ENCODE measurements at places on chromosomes 7 and 10. TPM values are rescaled to one million over a fixed set of nuclear protein-coding genes. Genes with fewer than 3 reads are reported as not detected.
A peak's percentile ranks its signal among the peaks of the same experiment; 100 is the strongest.

DNA sequence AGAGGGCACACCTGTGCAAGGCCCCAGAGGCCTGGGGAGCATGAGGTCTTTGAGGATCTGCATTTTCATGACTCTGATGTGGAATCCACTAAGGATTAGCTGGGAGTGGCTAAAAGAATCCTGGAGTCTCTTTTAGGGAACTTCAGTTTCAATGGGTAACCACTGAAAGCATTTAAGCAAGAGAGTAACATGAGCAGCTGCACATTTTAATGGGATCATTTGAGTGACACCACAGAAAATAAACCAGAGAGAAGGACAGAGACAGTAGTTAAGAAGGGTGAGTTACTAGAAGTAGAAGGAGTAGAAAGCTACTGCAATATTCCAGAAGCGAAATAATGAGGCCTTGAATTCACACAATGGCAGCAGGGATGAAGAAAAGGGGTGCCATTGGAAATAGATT is 5.2 kb downstream of the GOT1 start:
- no peak overlapping the region for H3K4me3 ChIP-seq
- no peak overlapping the region for H3K27ac ChIP-seq
- H3K36me3 ChIP-seq = peaks cover 28% of the 10 kb centered on the region
- DNase-seq = no peak
- H3K4me1 ChIP-seq = peaks cover 10% of the 10 kb centered on the region

- peaks cover 100% of the 10 kb centered on the region for H3K36me3 ChIP-seq
- no peaks in the 10 kb centered on the region for H3K4me1 ChIP-seq
- no peak overlapping the region for H3K4me3 ChIP-seq
- no peak overlapping the region for H3K27ac ChIP-seq
Measured at GRCh38 chr10:6231146-6231545, 28.4 kb downstream of the PFKFB3 start.

- H3K36me3 ChIP-seq = peaks cover 35% of the 10 kb centered on the region
- no peak for DNase-seq
Measured at GRCh38 chr10:71747551-71748523, 25.5 kb downstream of the VSIR start.

GRCh38 chr10:114515298-114515914 is 111.1 kb upstream of the AFAP1L2 start:
- no peaks in the 10 kb centered on the region for H3K27me3 ChIP-seq
- DNase-seq = no peak
- H3K36me3 ChIP-seq = no peaks in the 10 kb centered on the region
- H3K4me3 ChIP-seq = no peak overlapping the region
- peak overlapping the region; percentile 58 for H3K27ac ChIP-seq
- peaks cover 67% of the 10 kb centered on the region for H3K4me1 ChIP-seq

Gene WDFY4
- 7.0 TPM for total RNA-seq

Gene AKR1C4
- total RNA-seq = not detected

Gene PON3
- total RNA-seq = 9.4 TPM

- no peak overlapping the region for H3K4me3 ChIP-seq
- H3K27ac ChIP-seq = no peak overlapping the region
- no peaks in the 10 kb centered on the region for H3K27me3 ChIP-seq
- peaks cover 4% of the 10 kb centered on the region for H3K4me1 ChIP-seq
Measured at GRCh38 chr7:116741625-116742316, 69.8 kb downstream of the MET start.

Gene CPN1
- total RNA-seq = not detected

GRCh38 chr10:72702868-72703581 is 11.1 kb downstream of the MCU start:
- peaks cover 13% of the 10 kb centered on the region for H3K4me1 ChIP-seq
- H3K4me3 ChIP-seq = no peak overlapping the region
- no peak for DNase-seq
- H3K27ac ChIP-seq = no peak overlapping the region

Gene ITPRID1
- 0.29 TPM for total RNA-seq

DNA sequence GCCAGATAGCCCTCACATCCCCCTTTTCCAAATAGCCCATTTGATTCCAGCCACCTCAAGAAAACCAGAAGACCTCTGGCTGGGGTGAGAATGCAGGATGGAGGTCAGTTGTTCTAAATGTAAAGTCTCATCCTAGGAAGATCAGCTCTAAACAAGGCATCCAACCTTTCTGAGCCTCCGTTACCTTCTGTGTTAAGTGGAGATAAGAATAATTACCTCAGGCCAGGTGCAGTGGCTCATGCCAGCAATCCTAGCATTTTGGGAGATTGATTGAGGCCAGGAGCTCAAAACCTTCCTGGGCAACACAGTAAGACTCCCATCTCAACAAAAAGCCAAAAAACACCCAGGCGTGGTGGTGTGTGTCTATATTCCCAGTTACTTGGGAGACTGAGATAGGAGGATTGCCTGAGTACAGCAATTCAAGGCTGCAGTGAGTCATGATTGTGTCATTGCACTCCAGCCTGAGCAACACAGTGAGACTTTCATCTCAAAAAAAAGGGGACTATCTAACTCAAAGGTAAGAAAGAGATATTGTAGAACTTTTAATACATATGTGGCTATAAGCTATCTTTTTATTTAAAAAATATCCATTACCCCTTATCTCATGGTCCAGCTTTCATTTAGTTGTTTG is 43.5 kb downstream of the PRTFDC1 start:
- no peak overlapping the region for H3K27ac ChIP-seq
- H3K4me3 ChIP-seq = no peak overlapping the region
- H3K4me1 ChIP-seq = peaks cover 13% of the 10 kb centered on the region
- no peak for DNase-seq
- H3K27me3 ChIP-seq = no peaks in the 10 kb centered on the region
- no peaks in the 10 kb centered on the region for H3K36me3 ChIP-seq

Gene GARIN1A
- total RNA-seq = not detected

Gene HSPA12A
- total RNA-seq = 5.4 TPM

- no peak for DNase-seq
- H3K27me3 ChIP-seq = no peaks in the 10 kb centered on the region
- H3K27ac ChIP-seq = no peak overlapping the region
- no peaks in the 10 kb centered on the region for H3K36me3 ChIP-seq
Measured at GRCh38 chr7:151666886-151667285, 147.2 kb upstream of the RHEB start.

Gene TSPAN15
- 23.5 TPM for total RNA-seq

Gene CALML3
- total RNA-seq = not detected

Gene MRC1
- total RNA-seq = 38.5 TPM

Gene COA1
- 184 TPM for total RNA-seq

Gene LRWD1
- total RNA-seq = 14.7 TPM

DNA sequence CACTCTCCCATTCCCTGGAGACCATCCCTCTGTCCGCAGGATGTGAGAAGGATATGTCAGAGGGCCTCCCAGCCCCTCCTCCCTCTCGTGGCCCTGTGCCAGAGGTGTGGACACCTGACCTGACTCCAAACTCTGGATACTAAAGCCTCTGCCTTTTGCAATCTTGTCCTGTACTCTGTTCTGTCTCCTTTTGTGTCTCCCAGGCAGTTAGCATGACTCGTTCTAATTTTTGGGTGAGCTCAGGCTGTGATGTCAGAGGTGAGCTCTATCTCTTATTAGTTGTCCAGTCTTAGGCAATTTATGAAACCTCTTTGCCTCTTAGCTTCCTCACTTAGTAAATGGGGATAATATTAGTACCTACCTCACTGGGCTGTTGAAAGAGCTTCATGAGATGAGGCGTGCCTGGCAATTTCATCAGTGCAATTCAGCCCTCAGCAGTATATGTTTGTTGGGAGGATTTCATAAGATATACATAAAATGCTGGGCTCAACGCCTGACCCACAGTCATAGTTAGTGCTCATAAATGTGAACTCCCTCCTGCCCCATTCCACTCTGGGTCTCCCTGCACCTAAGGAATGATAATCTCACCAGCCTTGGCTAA is 10.9 kb downstream of the MARVELD1 start:
- no peaks in the 10 kb centered on the region for H3K36me3 ChIP-seq
- no peak overlapping the region for H3K27ac ChIP-seq
- no peak for DNase-seq
- H3K4me1 ChIP-seq = peaks cover 2% of the 10 kb centered on the region
- no peak overlapping the region for H3K4me3 ChIP-seq

DNA sequence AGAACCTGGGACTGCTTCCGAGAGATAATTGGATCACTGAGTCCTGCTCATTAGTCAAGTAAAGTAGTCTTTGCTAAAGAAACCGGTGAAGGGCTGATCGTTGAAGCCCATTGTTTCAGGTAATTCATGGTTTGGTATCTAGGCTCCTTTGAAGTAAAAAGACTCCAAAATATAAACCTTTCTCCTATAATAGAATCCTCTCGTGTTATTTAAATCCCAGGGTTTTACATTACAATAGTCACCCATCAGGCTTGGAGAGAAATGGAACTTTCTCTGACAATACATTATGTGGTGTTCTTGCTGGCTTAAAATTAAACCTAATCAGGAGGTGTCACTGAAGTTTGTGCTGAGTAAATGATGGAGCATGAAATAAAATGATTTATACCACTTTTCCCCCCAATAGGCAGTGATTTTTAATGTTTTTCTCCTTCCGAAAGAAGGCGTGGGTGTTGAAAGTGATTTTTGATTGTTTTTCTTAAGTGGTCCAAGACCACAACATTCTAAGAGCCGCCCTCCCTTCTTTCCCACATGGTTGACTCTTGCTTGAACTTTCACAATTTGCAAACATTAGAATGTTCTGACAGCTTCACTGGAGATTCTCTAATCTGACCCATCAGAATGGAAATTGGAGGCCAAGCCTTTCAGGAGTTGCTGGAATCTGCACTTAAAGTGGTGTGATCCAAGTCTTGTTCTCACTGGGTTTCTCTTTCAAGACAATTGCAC is 44.2 kb downstream of the LRMDA start:
- H3K27me3 ChIP-seq = no peaks in the 10 kb centered on the region
- DNase-seq = no peak
- no peak overlapping the region for H3K27ac ChIP-seq
- H3K4me3 ChIP-seq = no peak overlapping the region
- H3K4me1 ChIP-seq = peaks cover 6% of the 10 kb centered on the region

GRCh38 chr7:80593869-80594586 is 44.4 kb upstream of the CD36 start:
- peak; percentile 25 for DNase-seq
- H3K36me3 ChIP-seq = no peaks in the 10 kb centered on the region
- no peaks in the 10 kb centered on the region for H3K4me1 ChIP-seq
- H3K4me3 ChIP-seq = no peak overlapping the region
- H3K27ac ChIP-seq = no peak overlapping the region

All from stomach (tissue), 19 donors.